ENCODE measurements at places on chromosomes 12 and 14. TPM values are rescaled to one million over a fixed set of nuclear protein-coding genes. Genes with fewer than 3 reads are reported as not detected.

FAR2 gene
- total RNA-seq = 7.0 TPM

GAPDH gene
- 2,093 TPM for total RNA-seq

LRRIQ1 gene
- total RNA-seq = 0.52 TPM

EPYC gene
- total RNA-seq = not detected

ACSS3 gene
- 0.10 TPM for total RNA-seq

KERA gene
- not detected for total RNA-seq

PTGER2 gene
- 46.7 TPM for total RNA-seq

KCNA5 gene
- 0.10 TPM for total RNA-seq

ZC2HC1C gene
- not detected for total RNA-seq

GPR68 gene
- 1.7 TPM for total RNA-seq

TEX52 gene
- total RNA-seq = not detected

GLIPR1L1 gene
- total RNA-seq = not detected

RHEBL1 gene
- total RNA-seq = 2.5 TPM

GDF3 gene
- total RNA-seq = not detected

TAS2R30 gene
- total RNA-seq = 21.8 TPM

LAG3 gene
- 0.31 TPM for total RNA-seq

NTS gene
- not detected for total RNA-seq

OASL gene
- total RNA-seq = 18.5 TPM

NEUROD4 gene
- total RNA-seq = not detected

OR4E2 gene
- not detected for total RNA-seq

NR1H4 gene
- 0.10 TPM for total RNA-seq

ANKRD33 gene
- 0.10 TPM for total RNA-seq

SOX5 gene
- 0.94 TPM for total RNA-seq

GRIN2B gene
- under 0.01 TPM for total RNA-seq

TSPAN19 gene
- not detected for total RNA-seq

DBX2 gene
- total RNA-seq = not detected

PPFIA2 gene
- total RNA-seq = not detected

G2E3 gene
- total RNA-seq = 39.9 TPM

TMPRSS12 gene
- not detected for total RNA-seq

RNASE7 gene
- total RNA-seq = not detected

CCDC197 gene
- not detected for total RNA-seq

KIF26A gene
- total RNA-seq = not detected

SERPINA4 gene
- 0.10 TPM for total RNA-seq

TMEM121 gene
- 1.5 TPM for total RNA-seq

HNRNPC gene
- 1,082 TPM for total RNA-seq

TMEM253 gene
- 0.21 TPM for total RNA-seq

PLCZ1 gene
- not detected for total RNA-seq

ETFBKMT gene
- total RNA-seq = 0.52 TPM

TAS2R9 gene
- not detected for total RNA-seq

AP1G2 gene
- total RNA-seq = 53.1 TPM

CLEC1B gene
- 14.2 TPM for total RNA-seq

PROX2 gene
- total RNA-seq = 0.21 TPM

CLEC9A gene
- 0.42 TPM for total RNA-seq

ZDHHC22 gene
- total RNA-seq = not detected

C14orf132 gene
- 1.0 TPM for total RNA-seq

ASB2 gene
- 2.0 TPM for total RNA-seq

LTBP2 gene
- total RNA-seq = 0.42 TPM

PLEKHG7 gene
- 0.42 TPM for total RNA-seq

GPR135 gene
- total RNA-seq = 0.63 TPM

HOXC10 gene
- total RNA-seq = not detected

WNT1 gene
- total RNA-seq = 0.10 TPM

SERPINA5 gene
- not detected for total RNA-seq
